ENCODE measurements at places on chromosomes 6 and 20.

GRCh38 chr6:19160081-19160730 is 677.0 kb upstream of the ID4 start:
- no peak for DNase-seq

- DNase-seq: no peak
Observed at GRCh38 chr6:39961178-39961577, 26.9 kb upstream of the MOCS1 start.

DNA sequence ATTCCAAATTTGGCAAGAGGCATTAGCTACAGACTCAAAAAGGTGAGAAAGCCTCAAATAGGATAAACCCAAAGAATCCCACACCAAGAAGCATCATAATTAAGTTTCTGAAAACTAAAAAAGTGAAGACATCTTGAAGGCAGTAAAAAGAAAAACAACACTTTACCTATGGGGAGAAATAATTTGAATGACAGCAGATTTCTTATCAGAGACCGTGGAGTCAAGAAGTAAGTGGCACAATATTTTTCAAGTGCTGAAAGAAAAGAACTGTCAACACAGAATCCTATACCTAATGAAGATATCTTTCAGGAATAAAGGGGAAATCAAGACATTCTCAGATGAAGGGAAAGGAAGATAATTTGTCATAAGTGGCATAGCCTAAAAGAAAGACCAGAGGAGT is 193.3 kb upstream of the CHD6 start:
- DNase-seq: no peak

DNA sequence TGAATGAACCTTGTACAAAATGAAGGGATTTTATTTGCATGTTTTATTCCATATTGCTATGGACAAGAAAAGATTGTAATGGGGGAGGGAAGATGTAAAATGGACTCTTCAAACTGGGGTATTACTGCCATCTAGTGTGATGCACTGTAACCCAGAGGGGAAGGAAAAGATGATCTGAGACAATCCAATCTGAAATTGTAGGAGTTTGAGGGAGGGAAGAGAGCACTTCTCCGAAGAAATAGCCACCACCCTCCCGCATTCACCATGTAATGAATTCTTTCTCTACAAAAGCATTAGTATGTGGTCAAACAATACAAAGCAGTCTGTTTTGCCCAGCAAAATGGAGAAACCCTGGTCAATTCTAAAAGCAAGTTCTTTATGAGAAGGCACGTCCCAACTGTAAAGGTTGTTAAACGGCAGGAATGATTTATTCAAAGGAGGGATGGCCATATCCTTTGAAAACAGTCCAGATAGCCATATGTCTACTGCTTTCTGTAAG is 679.5 kb upstream of the NRSN1 start:
- DNase-seq: no peak

DNA sequence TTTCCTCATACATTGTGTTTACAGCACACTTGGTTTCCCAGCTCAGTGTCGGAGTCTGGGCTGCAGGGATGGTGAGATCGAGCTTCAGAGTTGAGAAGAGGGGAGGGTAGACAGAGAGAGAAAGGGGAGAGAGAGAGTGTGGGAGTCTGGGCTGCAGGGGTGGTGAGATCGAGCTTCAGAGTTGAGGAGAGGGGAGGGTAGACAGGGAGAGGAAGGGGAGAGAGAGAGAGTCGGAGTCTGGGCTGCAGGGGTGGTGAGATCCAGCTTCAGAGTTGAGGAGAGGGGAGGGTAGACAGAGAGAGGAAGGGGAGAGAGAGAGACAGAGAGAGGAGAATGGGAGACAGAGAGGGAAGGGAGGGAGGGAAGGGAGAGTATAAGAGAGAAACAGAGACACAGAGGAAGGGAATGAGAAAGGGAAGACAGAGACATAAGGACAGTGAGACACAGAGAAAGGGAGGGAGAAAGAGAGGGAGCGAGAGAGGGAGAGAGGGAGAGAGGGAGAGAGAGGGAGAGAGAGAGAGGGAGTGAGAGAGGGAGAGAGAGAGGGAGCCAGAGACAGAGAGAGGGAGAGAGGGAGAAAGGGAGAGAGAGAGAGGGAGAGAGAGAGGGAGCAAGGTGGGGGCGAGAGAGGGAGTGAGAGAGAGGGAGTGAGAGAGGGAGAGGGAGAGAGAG is 222.7 kb upstream of the GMDS start:
- DNase-seq: no peak

GRCh38 chr6:66396549-66396948 is 689.5 kb upstream of the EYS start:
- no peak for DNase-seq

Data from activated T-cell treated with anti-CD3 and anti-CD28 coated beads, Interleukin-2, amount 50 U/mL, for 48 hours (primary cell).